Caco-2 (cell line): ENCODE measurements at places on chromosomes 16 and 17. TPM values are rescaled to one million over a fixed set of nuclear protein-coding genes. Genes with fewer than 3 reads are reported as not detected.

CSH1 gene
- not detected in 2 replicates for total RNA-seq

ACSM2A gene
- total RNA-seq = not detected in 2 replicates

CA5A gene
- 0.74 and 1.7 TPM in 2 replicates for total RNA-seq

SPN gene
- total RNA-seq = not detected in 2 replicates

GJD3 gene
- not detected in 2 replicates for total RNA-seq

HLF gene
- total RNA-seq = 17.3 and 19.8 TPM in 2 replicates

PRSS36 gene
- total RNA-seq = 1.4 and 1.6 TPM in 2 replicates

VWA3A gene
- not detected in 2 replicates for total RNA-seq

CD300LF gene
- 2.2 and 2.4 TPM in 2 replicates for total RNA-seq

PRKCB gene
- not detected in 2 replicates for total RNA-seq

CFAP20 gene
- total RNA-seq = 69.4 and 73.2 TPM in 2 replicates

COPZ2 gene
- total RNA-seq = 2.0 and 6.7 TPM in 2 replicates

MYL11 gene
- total RNA-seq = 2.7 and 2.9 TPM in 2 replicates

NUPR1 gene
- total RNA-seq = 8.8 and 16.6 TPM in 2 replicates

IL17C gene
- not detected in 2 replicates for total RNA-seq

PYY gene
- not detected in 2 replicates for total RNA-seq

TSPOAP1 gene
- total RNA-seq = 6.0 and 7.4 TPM in 2 replicates

VAC14 gene
- total RNA-seq = 63.5 and 67.3 TPM in 2 replicates

CLEC19A gene
- total RNA-seq = not detected in 2 replicates

VASN gene
- total RNA-seq = 2.7 and 2.8 TPM in 2 replicates

HP gene
- total RNA-seq = 0.61 and 1.3 TPM in 2 replicates

UNC45B gene
- total RNA-seq = not detected in 2 replicates

EMC8 gene
- 86.7 and 94.7 TPM in 2 replicates for total RNA-seq

TBC1D26 gene
- total RNA-seq = not detected in 2 replicates

TMC6 gene
- 77.7 and 84.7 TPM in 2 replicates for total RNA-seq

DLG4 gene
- 0.98 and 1.8 TPM in 2 replicates for total RNA-seq

ATP2A3 gene
- total RNA-seq = 8.0 and 8.2 TPM in 2 replicates

RASD1 gene
- total RNA-seq = 11.0 and 14.8 TPM in 2 replicates

SLC2A4 gene
- total RNA-seq = 0.35 and 0.88 TPM in 2 replicates

CRYM gene
- 0.39 TPM in 1 of 2 replicates, not detected in the other for total RNA-seq

PERCC1 gene
- 2.0 and 2.1 TPM in 2 replicates for total RNA-seq

DBF4B gene
- 31.8 and 34.2 TPM in 2 replicates for total RNA-seq

CBX8 gene
- total RNA-seq = 34.3 and 36.6 TPM in 2 replicates

EMP2 gene
- total RNA-seq = 187 and 198 TPM in 2 replicates

HCRT gene
- total RNA-seq = not detected in 2 replicates

KRT28 gene
- total RNA-seq = not detected in 2 replicates

ATAD5 gene
- 20.2 and 21.8 TPM in 2 replicates for total RNA-seq

SUPT4H1 gene
- total RNA-seq = 70.9 and 71.4 TPM in 2 replicates

BRIP1 gene
- 17.3 and 18.3 TPM in 2 replicates for total RNA-seq

KRT31 gene
- total RNA-seq = not detected in 2 replicates

NOL11 gene
- 69.0 and 73.6 TPM in 2 replicates for total RNA-seq

BEAN1 gene
- total RNA-seq = not detected in 2 replicates

CBX2 gene
- total RNA-seq = 50.0 and 52.8 TPM in 2 replicates

CCL1 gene
- total RNA-seq = not detected in 2 replicates

GUCY2D gene
- total RNA-seq = 0.74 and 1.7 TPM in 2 replicates

SPATA22 gene
- total RNA-seq = not detected in 2 replicates

TEKT5 gene
- total RNA-seq = not detected in 2 replicates

HOXB13 gene
- 4.3 and 5.5 TPM in 2 replicates for total RNA-seq

ZG16B gene
- 0.34 TPM in 1 of 2 replicates, not detected in the other for total RNA-seq

FOXN1 gene
- 0.26 and 0.48 TPM in 2 replicates for total RNA-seq

GINS3 gene
- total RNA-seq = 14.2 and 15.2 TPM in 2 replicates

DGKE gene
- total RNA-seq = 15.5 and 17.6 TPM in 2 replicates

PNMT gene
- total RNA-seq = not detected in 2 replicates

ZNF287 gene
- 7.1 and 7.9 TPM in 2 replicates for total RNA-seq

MT1M gene
- not detected in 2 replicates for total RNA-seq

OTOP2 gene
- not detected in 2 replicates for total RNA-seq

GPR179 gene
- 0.05 TPM in 1 of 2 replicates, not detected in the other for total RNA-seq
